Fibroblast of skin of left quadriceps (primary cell): ENCODE measurements at places on chromosomes 5 and 9.

DNA sequence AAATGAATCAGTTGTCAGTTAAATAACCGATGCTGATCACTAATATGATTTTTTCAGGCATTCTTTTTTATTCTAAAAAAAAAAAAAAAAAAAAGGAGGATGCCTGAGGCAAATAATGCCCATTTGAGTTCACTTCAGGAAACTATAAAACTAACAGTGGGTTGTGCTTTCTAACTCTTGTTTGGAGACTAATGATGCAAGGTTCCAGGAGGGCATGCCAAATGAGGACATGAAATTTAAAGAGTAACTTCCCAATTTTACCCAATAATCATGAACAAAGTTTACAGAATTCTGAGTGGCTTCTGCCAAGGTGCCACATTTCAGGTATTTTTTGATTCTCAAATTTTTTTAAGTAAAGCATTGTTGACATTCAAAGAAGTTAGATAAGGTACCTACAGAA, 41.0 kb downstream of the CEP120 start:
- DNase-seq: no peak

DNA sequence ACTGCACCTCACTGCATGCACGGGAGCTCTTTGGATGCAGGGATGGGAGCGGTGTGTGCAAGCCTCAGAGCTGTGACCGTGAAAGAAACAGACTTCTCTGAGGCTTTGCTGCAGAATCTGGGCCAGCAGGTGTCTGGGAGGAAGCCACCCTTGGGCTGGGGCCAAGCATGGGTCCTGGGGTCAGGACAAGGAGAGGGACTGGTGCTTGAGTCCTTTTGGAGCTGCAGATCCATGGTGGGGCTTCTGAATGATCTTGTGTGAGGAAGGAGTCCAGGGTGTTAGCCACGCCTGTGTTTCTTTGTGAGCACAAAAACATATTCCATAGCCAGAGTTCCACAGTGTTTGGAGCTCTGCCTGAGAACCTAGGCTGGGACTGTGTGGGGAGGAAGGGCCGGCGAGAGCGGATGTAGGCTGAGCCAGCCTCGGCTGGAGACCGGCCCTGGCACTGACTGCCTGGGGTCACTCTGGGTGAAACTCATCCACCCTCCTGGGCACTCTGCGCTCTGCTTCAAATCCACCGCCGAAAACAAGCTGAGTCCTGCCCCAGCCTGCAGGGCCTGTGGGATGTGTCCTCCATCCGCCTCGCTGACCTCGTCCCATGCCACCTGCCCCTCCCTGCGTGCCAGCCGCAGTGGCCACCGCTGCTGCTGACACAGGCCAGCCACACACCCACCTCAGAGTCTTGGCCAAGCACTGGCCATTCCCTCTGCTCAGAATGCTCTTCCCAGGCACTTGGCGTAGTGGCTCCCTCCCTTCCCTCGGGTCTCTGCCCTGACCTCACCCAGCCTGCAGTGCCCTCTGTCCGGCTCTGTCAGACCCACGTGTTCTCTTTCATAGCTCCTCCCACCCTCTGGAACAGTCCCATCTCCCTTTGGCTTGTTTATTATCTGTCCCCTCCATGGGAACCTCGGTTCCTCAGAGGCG, 26.7 kb downstream of the ERGIC1 start:
- no peak for DNase-seq

DNA sequence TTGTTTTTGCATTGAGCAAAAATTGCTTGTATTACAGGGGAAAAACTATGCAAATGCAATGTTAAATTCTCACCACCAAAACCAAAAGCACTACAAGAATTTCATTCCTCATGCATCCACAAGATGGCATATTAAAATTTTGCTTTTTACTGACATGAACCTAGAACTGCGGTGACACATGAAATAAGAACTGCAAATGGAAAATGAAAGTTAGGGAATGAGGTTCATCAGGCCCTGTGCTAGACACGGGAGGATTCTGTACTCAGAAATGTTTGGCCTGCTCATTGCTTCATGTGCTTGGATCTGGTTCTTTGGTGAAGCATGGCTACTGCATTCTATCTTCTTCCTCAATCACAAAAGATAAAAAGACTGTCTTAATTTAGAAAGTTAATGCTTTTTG, 9.1 kb upstream of the RFK start:
- DNase-seq: peak; percentile 74

- DNase-seq: no peak
Observed at GRCh38 chr9:69746859-69747560, 12.8 kb downstream of the PTAR1 start.

DNA sequence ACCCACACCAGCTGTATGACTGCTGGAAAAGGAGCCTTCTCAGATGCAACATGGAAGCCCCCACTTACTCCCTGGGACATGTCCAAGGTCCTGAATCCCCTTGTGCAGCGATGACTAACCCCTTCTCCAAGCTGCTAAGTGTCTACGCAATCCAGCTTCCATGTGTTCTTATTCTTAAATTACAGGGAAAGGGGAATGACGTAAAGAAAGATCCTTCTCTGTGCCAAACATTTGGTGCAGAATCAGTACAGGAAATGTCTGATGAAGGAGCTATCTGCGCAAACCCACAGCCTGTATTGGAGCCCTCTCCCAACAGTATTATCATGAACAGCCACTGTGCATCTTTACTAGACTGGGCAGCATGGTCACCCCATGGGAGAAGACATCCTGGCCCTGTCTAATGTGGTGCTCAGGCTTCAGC, 183.2 kb downstream of the FRMD3 start:
- peak; percentile 78 for DNase-seq

DNA sequence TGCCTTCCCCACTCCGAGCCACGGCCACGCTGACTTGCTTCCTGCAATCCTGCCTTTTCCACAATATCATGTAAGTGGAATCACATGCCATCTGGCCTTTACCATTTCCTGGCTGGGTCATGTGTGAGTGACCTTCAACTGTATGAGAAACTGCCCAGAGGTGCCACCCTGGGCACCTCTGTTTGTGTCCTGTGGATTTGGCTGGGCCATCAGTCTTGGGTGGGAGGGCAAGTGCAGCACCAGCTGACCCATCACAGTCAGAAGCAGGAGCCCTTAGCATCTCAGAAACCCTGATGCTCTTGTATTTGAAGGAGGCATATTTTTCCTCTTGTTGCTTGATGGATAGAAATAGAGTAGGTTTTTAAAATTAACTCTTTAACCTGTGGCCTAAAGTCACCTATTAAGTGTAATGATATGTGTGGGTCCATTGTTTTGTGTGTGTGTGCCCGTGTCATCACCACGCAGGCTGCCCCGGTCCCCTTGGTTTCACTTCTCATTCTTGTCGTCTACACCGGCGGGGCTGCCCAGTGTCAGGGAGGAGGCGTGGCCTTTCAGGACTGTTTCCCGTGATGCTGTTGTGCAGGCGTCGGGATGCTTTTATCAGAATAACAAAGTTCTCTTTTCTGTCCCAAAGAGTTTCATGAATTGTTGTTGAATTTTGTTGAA, 52.1 kb upstream of the CACNA1B start:
- no peak for DNase-seq

DNA sequence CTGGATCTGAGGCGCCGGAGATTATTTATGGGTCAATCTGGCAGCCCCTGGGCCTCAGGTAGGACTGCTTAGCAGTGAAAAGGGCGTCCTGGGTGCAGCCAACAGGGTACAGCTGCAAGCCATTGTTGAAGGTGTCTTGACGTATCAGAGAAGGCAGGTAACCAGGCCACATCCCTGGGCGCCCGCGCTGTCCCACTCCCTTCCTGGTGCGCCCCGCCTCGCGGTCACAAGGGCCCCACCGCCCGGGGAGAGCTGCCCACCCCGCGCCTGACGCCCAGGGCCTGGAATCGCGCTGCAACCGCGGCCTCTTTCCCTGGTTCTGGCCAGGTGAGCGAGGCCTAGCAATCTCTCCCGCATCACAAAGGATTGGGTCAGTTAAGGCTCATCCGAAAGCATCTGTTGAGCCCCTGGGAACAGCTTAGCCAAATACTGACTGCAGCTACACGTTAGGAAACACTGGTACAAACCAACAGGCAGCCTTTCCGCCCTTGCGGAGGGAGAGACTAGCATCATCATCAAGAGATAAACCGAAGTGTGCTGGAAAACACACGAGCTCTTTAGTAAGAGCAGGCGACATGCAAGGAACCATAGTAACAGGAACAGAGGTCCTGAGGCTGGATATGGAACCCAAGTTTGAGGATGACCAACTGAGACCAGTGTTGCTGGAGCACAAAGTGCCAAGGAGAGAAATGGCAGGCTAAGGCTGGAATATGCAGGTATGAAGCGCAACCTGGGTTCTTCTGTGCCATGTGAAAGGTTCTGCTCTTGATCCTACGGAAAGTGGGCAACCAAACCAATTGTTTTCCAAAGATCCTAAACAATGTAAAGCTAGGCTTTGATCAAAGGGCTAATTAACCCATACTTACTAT, 3.6 kb downstream of the RPS23 start:
- no peak for DNase-seq

GRCh38 chr9:101579711-101580545, 14.8 kb downstream of the PPP3R2 start:
- DNase-seq: no peak

DNA sequence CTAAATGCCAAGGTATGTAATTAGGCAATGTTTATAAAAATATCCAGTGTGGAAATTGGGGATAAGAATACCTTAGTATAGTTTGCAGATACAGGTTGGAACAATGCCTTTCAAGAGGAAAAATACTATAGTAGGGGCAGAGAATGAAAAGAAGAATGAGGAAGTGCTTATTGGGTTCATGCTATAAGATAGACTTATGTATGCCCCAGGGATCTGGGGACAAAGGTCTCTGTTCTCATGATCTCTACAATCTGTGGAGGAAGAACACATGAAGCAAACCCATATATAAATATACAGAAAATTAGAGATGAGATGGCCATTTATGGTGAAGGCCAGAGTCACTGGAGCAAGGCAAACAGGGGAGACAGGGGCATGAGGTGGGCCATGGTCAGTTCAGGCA, 106.5 kb upstream of the DAB2 start:
- no peak for DNase-seq

DNA sequence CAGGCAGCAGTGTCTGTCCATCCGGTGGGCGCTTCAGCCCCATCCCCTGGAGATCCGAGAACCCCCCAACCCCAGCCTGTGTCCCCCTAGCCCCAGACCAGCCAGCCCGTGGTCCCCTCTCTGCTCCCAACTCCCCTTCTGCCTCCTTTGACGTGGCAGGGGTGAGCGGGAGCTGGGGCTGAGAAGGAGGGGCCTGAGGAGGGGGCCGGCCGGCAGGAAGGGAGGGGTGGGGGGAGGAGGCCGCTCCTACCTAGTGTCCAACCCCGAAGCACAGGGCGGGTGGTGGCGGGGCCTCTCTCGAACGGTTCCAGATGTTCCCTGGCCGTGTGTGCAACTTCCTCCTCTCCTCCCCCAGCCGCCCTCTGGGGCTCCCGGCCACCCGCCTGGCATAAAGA, 31.0 kb downstream of the GOLGA2 start:
- DNase-seq: peak; percentile 91

- DNase-seq: no peak
Observed at GRCh38 chr5:160919626-160920025, 67.6 kb upstream of the ATP10B start.

DNA sequence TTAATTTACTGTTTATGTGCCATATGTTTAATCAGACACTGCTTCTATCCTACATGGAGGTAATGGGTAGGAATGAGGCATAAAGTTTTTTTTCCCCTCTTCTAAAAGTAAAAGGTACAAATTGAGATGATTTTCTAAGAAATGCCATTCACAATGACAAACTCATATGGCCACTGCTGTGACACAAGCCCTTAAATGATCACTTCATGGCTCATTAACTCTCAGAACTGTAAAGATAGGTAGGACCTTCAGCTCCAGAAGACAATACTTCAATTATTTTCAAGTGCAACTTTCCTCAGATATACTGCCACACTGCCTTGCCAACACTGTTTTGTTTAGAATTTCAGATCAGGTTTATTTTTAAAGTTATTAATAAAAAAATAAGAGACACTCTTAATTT, 362.9 kb upstream of the ZNF608 start:
- DNase-seq: no peak

- DNase-seq: no peak
Observed at GRCh38 chr5:139690064-139690802, 42.1 kb downstream of the CXXC5 start.

GRCh38 chr5:171968531-171968930, 37.9 kb downstream of the FBXW11 start:
- no peak for DNase-seq

GRCh38 chr5:1961952-1962595, 79.3 kb upstream of the IRX4 start:
- DNase-seq: no peak

GRCh38 chr5:97297704-97298091, 114.7 kb upstream of the RIOK2 start:
- no peak for DNase-seq

DNA sequence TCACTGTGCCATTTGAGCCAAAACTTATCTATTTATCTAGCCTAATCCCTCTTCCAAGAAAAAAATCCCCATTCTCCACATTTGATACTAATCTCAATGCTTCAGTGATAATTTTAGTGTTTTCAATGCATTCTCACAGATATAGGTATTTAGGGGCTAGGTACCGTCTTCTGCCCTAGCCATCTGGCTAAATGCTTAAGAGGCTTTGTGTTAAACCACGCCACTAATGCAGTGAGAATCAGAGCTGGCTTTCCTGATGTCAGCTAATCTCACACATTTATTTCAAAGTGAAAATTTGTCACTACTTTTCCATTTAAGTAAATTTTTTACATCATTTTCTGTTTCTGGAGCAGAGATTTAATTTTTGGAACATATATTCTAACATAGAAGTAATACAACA, 479.7 kb downstream of the MAN2A1 start:
- DNase-seq: no peak

GRCh38 chr9:19186232-19186631, 44.3 kb upstream of the DENND4C start:
- DNase-seq: no peak

- no peak for DNase-seq
Observed at GRCh38 chr9:112361601-112362000, 18.3 kb upstream of the HSDL2 start.

DNA sequence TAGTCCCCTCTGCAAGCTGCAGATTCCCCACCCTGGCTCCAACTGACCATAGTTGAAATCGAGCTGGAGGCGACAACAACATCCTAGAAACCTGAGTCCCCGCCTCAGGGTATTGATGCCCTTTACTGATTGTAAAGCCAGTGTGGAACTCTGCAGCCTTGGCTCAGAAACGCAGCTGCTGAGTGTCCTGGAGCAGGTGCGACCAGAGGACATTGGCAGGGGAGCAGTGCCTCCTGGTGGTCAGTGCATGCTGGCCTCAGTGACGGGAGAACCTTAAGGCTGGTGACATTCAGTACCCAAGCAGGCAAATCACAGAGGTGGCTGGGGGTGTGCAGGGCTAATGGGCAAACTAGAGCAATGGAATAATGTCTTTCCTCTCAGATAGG, 20.4 kb upstream of the ZNF354B start:
- DNase-seq: no peak

DNA sequence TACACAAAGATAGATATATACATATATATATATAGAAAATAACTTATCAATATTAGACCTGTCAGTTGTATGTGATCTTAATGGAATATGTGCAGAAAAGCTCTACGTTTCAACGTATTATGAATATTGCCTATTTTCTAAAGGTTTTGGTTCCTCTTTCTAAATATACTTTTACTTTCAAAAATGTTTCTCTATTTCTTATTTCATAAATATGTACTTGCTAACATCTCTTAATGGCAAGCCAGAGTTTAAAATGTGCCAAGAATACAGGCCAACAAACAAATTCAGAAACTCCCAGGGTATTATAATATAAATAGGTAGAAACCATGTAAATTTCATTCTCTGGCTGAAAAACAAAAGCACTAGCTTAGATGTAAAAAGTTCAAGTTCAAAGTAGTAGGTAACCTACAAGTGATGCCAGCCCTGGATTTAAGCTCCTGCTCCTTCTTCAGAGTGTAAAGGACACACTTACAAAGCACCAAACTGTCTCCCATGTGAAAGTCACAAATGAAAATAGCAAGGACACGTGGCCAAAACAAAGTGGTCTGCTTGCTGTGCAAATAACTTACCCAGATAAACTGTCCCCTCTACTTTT, 685.1 kb upstream of the DMAC1 start:
- no peak for DNase-seq
